ENCODE measurements at places on chromosomes 3 and 15. TPM values are rescaled to one million over a fixed set of nuclear protein-coding genes. Genes with fewer than 3 reads are reported as not detected.

LYSMD2 gene
- 25.6 TPM for total RNA-seq

KY gene
- 0.13 TPM for total RNA-seq

SMCO1 gene
- total RNA-seq: not detected

IGF2BP2 gene
- total RNA-seq: 10.8 TPM

NOX5 gene
- total RNA-seq: 0.16 TPM

PODXL2 gene
- 10.9 TPM for total RNA-seq

ARGFX gene
- not detected for total RNA-seq

TIMP4 gene
- total RNA-seq: 13.0 TPM

ATP8B4 gene
- total RNA-seq: 0.63 TPM

FSIP1 gene
- total RNA-seq: 0.65 TPM

LNP1 gene
- total RNA-seq: 1.3 TPM

SCN10A gene
- not detected for total RNA-seq

ACTRT3 gene
- 2.4 TPM for total RNA-seq

BLM gene
- 11.9 TPM for total RNA-seq

CX3CR1 gene
- total RNA-seq: not detected

CCR3 gene
- not detected for total RNA-seq

CADPS gene
- total RNA-seq: not detected

C3orf22 gene
- total RNA-seq: not detected

C2CD4B gene
- total RNA-seq: 0.31 TPM

SCN11A gene
- total RNA-seq: 0.02 TPM

CCK gene
- total RNA-seq: 1.1 TPM

VILL gene
- total RNA-seq: 0.30 TPM

PROS1 gene
- 13.9 TPM for total RNA-seq

ALDH1L1 gene
- 0.08 TPM for total RNA-seq

SERPINI2 gene
- total RNA-seq: not detected

IL12A gene
- 1.1 TPM for total RNA-seq

CADM2 gene
- 0.10 TPM for total RNA-seq

TP63 gene
- total RNA-seq: 0.12 TPM

RTP1 gene
- not detected for total RNA-seq

ITIH1 gene
- not detected for total RNA-seq

Measured in A549 treated with GW870086 at 1 μM for 4 hours (cell line).